ENCODE measurements at places on chromosomes 1 and 21.

- DNase-seq = no peak
These were observed 31.8 kb downstream of the LRRC52 start for GRCh38 chr1:165575468-165576099.

- no peak for DNase-seq
These were observed 73.3 kb downstream of the EVI5 start for GRCh38 chr1:92711473-92712165.

GRCh38 chr21:33395891-33396331 is 7.3 kb upstream of the IFNGR2 start:
- no peak for DNase-seq

GRCh38 chr1:212450331-212450881 is 17.7 kb downstream of the NENF start:
- DNase-seq = peak; percentile 36

DNA sequence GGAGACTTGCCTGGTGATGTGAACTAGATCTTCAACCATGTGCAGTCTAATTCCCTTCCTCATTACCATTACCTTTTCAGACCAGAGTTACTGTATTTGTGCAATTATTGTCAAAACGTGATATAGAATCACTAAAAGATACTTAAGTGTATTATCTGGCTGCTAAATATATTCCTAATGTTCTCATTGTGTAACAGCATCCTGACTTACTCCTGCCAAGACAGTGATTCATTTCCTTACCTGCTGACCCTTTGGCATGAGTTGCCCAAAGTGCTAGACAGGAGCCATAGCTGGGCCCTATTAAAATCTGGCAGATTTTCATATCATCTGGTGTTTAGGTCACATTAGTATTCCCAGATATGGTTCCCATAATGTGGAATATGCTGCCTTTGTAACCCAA is 598.3 kb upstream of the CAMK1G start:
- DNase-seq = no peak

DNA sequence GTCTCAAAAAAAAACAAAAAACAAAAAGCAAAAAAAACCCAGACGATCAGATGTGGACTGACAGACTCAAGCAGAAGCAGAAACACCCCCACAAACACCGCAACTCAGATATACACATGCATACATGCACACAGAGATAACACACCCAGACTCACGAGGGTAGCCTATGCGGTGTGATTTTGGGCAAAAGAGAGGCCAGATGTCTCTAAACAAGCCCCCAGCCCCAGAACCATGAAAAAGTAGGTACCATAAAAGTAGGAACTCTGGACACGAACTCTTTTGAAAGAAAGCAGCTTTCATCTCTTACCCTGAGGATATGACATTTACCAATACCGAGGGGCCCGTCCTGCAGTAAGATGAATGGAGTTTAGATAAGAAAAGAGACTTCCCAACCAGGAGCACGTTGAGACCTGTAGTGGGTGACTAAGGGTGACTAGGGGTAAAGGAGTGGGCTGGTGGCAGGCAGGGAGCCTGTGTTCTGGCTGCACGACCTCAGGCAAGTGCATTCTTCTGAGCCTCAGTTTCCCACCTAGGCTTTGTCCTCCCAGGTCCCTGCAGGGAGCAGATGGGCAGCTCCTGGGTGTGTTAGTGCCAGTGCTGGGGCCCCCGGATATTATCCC is 1.5 kb upstream of the TINAGL1 start:
- DNase-seq = no peak

- DNase-seq = no peak
These were observed 725.4 kb upstream of the RGS18 start for GRCh38 chr1:191432817-191433216.

DNA sequence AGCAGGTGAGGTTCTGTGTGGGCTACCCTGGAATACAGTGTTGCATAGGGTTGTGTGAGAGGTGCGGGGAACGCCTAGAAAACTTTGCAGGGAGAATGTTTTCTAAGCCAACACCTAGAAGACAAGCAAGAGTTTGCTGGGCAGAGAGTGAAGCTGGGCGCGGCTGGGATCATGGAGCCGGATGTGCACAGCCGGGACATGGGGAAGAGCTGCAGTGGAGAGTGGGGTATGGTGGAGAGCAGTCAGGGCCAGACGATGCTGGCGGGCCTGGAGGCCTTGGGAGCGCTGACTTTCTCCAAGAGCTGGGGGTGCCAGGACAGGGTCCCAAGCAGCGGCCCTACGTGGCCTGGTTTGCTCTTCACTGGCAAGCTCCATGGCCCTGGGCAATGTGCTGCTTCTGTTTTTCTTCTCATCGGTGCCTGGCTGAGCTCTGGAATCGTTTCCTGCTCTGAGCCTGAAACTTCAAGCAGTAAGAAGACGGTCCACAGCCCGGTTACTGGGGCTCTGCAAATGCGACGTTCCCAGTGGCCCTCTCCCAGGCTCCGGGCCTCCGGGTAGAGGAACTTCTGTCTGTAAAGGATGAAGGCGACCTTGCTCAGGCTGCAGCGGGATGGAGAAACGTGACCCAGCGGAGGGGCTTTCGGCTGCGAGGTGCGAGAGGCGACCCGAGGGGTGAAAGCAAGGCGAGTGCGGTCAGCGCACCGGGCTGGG is 51.9 kb upstream of the CD34 start:
- no peak for DNase-seq

DNA sequence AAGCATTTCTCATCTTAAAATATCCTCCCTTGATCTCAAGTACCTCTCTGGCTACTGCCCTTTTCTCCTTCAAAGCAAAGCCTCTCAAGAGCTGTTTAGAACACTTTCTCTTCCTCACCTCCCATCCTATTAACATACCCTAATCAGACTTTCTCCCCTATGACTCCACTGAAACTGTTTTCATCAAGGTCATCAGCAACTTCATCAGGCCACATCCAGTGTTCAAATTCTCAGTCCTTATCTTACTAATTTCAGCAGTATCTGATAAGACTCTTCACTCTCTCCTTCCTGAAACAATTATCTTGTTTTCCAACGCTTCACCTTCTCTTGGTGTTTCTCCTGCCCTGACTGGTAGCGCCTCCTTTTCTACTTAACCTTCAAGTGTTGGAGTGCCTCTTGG is 1.5 kb upstream of the RAP1A start:
- no peak for DNase-seq

DNA sequence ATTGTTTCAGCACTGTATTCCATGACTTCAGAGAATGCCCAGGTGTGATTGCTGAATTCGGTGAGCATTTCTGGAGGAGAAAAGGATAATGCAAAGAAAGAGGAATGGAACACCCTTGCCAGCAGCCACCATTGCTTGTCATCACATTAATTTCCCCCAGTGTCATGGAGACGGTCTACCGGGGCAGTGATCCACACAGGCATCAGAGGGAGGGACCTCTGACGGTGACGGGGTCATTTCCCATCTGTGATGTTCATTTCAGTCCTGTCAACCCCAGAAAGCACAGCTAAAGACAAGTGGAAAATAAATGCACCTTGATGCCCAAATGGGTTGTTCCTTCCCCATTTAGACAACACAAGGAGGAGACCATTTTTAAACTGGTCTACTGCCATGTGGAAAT is 376.4 kb downstream of the PCP4 start:
- no peak for DNase-seq

- no peak for DNase-seq
These were observed 17.0 kb downstream of the MAP7D1 start for GRCh38 chr1:36172983-36173382.

GRCh38 chr21:33544451-33545195 is 1.8 kb downstream of the SON start:
- DNase-seq = no peak

DNA sequence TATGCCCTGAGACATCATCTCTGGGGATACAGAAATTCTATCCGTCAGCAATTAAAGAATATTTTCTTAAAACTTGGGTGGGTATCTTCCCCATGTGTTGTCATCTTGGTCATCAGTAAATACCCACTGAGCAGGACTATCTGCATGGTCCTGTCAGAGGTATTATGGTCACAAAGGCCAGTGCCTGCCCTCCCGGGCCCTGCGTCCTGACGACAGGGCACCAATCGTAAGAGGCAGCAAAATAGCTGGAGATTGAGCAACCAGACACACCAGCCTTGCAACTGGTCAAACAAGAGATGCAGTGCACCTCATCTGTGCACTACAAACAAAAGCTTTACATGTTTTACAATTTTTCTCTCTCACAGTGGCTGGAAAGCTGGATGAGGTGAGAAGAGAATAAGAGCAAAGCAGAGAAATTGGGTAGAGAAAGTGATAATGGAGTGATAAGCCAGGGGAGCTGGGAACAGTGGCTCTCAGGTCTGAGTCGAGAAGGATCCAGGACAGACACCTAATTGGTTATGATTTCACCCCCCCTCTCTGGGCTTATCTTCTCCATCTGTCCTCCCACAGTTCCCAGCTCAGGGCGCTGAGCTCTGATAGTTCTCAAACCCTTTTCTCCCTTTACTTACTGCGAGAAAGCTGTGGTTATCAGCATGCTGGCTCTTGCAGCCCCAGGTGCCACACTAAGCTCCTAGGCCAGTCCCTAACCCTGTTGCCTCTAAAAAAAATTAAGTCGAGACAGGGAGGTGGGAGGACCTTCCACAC is 8.8 kb upstream of the SRP9 start:
- DNase-seq = no peak

GRCh38 chr1:4018466-4019146 is 118.5 kb upstream of the C1orf174 start:
- peak; percentile 14 for DNase-seq

- DNase-seq = no peak
These were observed 21.4 kb upstream of the BLACAT1 start for GRCh38 chr1:205477121-205477758.

- no peak for DNase-seq
These were observed 446.6 kb downstream of the PTPRU start for GRCh38 chr1:29682919-29683295.

- peak; percentile 74 for DNase-seq
These were observed at the start of gene PIK3C2B for GRCh38 chr1:204494281-204495077. Gene PIK3C2B, minus strand, starts transcription at chr1:204494805. Its CDS starts 25,003 bp downstream, at chr1:204469802.

GRCh38 chr1:246680190-246680589 is 44.0 kb upstream of the SCCPDH start:
- DNase-seq = no peak

- no peak for DNase-seq
These were observed 49.4 kb downstream of the ILDR2 start for GRCh38 chr1:166925810-166926478.

- no peak for DNase-seq
These were observed 55.3 kb upstream of the SIM2 start for GRCh38 chr21:36643374-36644250.

GRCh38 chr1:77513839-77514763 is 168.4 kb downstream of the ZZZ3 start:
- DNase-seq = peak; percentile 8

DNA sequence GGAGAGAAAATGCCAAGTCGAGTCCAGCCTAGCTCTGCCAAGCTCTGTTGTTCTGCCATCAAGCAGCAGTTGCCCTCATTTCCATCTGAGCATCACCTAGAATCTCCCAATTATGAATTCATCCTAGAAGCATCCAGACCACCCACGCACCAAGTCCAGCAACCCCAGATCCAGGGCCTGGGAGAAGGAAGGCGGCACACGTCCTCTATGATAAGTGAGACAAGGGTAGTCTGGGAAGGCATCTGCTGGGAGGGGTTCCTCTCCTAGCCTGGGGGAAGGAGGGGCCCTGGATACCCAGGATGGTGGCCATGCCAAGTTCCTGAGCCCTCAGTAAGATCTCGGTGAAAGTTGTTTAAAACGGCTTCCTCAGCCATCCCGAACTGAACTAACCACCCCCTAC is 70.7 kb downstream of the VWA5B1 start:
- DNase-seq = no peak

- DNase-seq = no peak
These were observed 184.2 kb downstream of the SLC44A5 start for GRCh38 chr1:75426688-75427087.

DNA sequence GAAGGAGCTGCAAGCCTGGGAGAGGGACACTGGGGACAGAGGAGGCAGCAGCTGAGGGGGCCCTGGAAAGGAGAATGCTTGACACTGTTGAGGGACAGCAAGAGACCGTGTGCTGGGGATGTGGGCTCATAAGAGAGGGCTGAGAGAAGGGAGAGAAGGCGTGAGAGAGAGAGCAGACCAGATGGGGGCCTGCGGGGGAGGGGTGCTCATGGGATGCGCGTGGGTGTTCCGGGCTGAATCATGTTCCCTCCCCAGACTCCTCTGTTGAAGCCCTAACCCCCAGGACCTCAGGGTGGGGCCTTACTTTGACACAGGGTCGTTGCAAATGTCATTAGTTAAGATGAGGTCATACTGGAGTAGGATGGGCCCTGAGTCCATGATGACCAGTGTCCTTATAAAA is 40.8 kb downstream of the NTPCR start:
- no peak for DNase-seq

GRCh38 chr1:212401042-212401441 is 13.6 kb downstream of the PACC1 start:
- no peak for DNase-seq

DNA sequence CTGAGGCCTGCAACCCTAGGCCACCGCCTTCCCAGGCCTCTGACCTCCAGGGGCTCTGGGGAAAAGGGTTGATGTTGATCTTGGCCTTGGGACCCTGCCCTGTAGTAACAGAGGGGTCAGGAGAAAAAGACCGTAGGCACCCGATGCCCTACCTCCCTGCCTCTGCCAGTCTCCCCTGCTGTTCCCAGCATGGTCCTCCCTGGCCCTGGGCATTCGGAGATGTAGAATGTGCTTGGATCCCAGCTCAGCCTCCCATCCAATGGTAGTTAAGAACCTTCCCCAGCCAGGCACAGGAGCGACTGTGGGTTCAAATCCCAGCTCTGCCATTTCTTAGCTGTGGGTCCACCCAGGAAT is 72.0 kb upstream of the TARDBP start:
- no peak for DNase-seq

DNA sequence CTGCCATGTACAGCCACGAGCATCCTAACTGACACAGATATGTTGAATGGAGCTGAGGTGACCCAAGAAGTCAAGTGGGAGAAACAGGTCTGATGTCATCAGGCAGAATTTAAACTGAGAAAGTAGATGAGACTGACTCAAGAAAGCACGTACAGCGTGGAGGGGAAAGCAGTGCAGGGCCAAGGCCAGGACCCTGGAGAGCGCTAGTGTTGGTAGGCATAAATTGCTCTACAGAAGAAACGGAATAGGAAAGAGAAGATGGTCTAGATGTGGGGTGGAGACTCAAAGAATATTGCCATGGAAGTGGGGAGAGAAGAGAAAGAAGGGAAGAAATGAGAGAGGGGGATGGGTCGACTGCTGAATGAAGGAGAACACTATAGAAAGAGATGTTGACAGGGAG is 45.3 kb upstream of the GJB5 start:
- DNase-seq = no peak

DNA sequence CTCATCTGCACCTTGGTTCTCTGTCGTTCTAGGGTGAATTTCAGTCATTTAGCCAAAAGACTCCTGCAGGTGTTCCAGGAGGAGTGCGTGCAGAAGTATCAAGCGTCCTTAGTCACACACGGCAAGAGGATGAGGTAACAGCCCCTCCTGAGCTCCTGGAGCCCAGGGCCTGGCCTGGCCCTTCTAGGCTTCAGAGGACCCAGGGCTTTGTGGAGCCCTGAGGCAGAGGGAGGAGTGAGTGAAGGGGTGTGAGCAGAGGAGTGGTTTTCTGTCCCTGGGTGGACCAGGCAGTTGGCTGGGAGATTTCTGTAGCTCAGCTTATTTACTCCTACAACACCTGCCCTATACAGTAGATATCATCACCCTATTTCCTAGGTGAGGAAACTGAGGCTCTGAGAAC is 15.7 kb upstream of the RASSF5 start:
- DNase-seq = no peak

- DNase-seq = no peak
These were observed 115.0 kb downstream of the TGFB2 start for GRCh38 chr1:218459878-218460711.

GRCh38 chr1:227325156-227325555 is 6.9 kb upstream of the CDC42BPA start:
- DNase-seq = no peak
